ENCODE measurements at places on chromosomes 1 and 21.

DNA sequence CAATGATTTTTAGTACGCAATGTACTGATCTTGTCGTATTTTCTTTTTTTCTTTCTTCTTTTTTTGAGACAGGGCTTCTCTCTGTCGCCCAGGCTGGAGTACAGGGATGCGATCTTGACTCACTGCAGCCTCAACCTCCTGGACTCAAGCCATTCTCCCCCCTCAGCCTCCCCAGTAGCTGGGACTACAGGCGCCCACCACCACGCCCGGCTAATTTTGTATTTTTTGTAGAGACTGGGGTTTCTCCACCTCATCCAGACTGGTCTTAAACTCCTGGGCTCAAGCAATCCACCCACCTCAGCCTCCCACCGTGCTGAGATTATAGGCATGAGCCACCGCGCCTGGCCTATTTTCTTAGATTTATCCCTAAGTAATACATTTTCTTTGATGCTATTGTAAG, 43.9 kb upstream of the COL6A2 start:
- no peak for DNase-seq

DNA sequence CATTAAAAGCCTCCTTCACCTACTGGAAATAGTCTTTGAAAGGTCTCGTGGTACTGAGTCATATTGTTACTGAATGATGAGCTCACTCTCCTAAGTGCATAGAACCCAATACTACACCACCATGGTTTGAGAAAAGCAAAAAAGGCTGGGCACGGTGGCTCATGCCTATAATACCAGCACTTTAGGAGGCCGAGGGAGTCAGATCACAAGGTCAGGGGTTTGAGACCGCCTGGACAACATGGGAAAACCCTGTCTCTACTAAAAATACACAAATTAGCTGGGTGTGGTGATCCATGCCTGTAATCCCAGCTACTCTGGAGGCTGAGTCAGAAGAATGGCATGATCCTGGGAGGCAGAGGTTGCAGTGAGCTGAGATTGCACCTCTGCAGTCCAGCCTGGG, 3.3 kb upstream of the HNRNPCL1 start:
- peak; percentile 10 for DNase-seq

DNA sequence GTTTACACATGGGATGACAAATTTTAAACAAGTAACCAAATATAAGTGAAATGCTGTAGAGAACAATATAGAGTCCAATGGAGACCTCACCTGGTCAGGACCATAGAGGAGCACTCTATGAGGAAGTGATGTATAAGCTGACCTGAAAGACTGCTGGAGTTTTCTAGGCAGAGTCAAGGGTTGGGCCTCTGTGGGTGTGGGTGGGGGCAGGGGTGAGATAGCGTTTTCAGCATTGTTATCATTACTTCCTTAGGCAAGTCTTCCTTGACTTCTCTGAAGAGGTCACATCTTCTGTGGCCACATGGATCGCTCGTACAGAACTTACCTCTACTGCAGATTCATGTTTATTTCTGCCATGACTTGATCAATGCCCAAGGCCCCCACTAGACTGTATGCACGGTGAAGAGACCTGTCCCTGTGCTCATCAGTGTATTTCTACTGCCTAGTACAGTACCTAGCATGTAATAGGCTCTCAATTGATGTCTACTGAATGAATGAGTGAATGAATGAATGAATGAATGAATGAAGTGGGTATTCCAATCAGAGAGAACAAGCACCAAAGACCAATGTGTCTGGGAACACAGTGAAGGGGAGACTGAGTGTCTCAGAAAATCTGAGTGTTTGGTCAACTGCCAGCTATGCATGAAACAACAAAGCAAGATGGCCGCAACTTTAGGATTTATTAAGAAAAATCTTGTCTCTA, 116.5 kb downstream of the RNF220 start:
- no peak for DNase-seq

GRCh38 chr21:34043333-34043732, 30.0 kb upstream of the MRPS6 start:
- DNase-seq: no peak

- no peak for DNase-seq
Observed at GRCh38 chr1:219215477-219215876, 41.8 kb downstream of the LYPLAL1 start.

DNA sequence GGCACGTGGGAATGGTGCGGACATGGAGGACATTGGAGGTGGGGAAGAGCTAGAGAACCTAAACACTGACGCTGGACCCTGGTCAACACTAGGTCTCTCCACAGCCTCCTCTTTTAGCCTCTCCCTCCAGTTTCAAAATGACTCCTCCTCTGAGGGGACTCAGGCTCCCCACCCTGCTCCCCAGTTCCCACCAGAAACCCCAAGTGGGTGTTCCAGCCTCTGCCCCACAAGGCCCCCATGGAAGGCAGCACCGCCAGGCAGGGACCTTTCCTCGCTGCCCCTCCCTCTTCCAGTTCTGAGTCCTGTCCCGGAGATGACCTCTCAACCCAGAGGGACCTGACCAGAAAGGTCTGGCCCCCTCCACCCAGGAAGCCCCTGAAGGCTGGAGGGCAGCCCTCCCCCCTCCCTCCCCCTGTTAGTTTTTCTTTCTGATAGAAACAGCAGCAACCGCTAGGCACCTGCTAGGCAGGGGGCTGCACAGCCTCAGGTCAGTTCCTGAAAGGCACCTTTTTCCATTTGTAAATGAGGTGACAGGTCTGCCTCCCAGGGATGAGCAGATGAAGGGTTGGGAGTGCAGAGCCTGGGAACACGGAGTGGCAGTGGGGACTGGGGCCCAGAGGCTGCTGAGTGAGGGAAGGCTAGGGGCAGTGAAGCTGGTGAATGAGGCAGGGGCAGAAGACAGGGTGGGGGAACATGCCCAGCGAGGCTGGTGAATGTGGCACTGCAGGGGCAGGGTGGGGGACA, 9.3 kb upstream of the ITGB2 start:
- DNase-seq: no peak

- peak; percentile 13 for DNase-seq
Observed at GRCh38 chr1:10639011-10639774, 157.3 kb downstream of the CASZ1 start.

Measured in cardiac fibroblast (primary cell).